H54 (cell line): ENCODE measurements at places on chromosomes 11 and 22.

- no peak for DNase-seq
Measured at GRCh38 chr11:72773696-72774095, 20.2 kb downstream of the STARD10 start.

- no peak for DNase-seq
Measured at GRCh38 chr11:56172256-56172830, 4.1 kb upstream of the OR5J2 start.

DNA sequence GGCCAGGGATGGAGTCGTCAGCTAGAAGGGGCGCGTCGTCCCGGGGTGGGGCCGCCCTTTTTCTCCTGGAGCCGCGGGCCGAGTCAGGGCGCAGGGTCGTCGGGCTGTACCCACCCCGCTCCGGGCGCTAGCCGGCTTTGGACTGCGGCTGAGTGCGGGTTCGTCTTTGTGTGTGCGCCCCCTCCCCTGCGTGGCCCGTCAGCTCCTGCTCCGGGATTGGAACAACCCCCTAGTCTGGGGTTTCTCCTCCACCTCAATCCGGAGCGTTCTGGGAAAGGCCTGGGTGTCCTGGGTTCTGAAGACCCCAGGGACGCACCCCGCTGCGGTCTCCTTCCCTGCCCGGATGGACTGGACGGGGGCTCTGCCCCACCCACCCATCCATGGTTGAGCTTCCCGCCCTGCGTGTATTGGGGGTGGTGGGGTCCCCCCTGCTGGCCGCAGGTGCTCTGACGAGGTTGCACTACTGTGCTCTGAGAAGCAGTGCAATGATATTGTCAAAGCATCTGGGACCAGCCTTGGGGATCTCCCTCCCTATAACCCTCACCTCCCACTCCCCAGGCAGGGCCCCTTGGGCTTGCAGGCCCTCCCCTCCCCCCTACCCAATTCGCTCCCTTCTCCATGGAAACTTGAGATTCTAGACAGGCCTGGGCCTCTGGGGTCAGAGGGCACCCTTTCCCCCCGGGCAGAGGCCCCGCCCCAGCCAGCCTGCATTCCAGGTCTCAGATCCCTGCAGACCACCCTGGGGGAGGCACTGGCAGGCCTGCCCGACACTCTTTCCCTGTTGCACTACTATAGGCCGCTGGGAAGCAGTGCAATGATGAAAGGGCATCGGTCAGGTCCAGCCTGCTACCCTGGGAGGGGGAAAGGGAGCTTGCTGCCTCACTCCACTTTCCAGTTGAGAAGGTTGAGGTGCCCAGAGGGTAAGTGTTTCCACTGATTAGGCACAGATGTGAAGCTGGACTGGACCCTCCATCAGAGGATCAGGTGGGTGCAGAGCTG is 10.7 kb downstream of the SDF2L1 start:
- no peak for DNase-seq

- DNase-seq, result no peak
Measured at GRCh38 chr11:69841859-69842698, 22.9 kb upstream of the FGF3 start.

DNA sequence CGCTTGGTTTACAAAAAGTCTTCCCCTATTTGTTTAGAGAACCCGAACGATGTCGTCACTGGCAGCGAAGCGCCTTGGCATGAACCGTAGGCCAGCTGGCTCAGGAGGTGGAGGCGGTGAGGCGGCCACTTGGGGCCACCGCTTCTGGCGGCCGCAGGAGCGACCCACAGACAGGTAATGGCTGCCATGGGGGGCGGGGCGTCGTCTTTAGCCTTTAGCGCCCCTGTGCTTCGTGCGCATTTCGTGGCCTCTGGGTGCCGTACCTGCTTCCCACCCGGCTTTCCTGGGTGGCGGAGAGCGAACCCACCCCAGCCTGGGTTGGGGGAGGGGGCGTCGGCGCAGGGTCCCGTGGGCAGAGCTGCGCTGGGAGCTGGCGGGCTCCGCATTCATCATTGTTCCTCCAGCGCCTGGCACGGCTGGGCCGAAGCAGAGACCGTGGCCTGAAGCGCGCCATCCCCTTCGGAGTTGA is 469 bp upstream of the OSBP2 start:
- DNase-seq, result no peak

DNA sequence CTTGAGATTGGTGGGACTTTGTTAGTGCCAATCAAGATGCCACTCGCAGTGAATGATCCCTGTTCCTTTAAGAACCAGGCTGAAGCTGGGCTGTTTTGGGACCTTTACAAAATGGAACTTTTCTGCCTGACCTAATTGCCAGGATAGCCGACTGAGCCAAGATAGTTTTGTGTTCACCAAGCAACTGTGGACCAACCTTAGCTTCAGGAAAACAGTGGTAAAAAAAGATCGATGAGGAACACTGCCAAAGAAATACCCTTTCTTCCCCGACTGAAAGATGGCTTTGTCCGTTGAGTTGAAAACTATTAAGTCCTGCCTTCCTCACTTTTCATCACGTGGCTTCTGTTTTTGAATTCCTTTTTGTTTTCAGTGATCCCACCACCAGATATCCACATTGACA is 157.9 kb upstream of the SORL1-AS1 start:
- DNase-seq, result no peak

DNA sequence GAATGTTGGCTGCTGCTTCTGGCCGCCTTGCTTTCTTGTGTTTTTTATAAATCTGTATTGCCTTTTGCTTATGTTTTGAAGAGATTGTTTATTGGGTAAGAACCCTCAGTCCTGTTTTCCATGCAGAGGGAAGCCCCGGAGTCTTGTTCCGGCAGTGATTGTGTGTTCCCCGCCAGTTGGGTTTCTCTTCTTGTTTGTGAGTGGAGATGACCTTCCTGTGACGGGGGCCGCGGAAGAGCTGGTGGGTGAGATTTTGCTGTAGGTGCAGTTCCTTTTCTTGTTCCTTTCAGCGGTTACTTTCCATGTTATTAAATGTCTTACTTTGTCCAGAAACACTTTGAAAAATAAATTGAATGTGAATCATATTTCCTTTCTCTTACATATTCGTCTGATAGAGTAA is 8.3 kb downstream of the TBC1D22A start:
- no peak for DNase-seq

DNA sequence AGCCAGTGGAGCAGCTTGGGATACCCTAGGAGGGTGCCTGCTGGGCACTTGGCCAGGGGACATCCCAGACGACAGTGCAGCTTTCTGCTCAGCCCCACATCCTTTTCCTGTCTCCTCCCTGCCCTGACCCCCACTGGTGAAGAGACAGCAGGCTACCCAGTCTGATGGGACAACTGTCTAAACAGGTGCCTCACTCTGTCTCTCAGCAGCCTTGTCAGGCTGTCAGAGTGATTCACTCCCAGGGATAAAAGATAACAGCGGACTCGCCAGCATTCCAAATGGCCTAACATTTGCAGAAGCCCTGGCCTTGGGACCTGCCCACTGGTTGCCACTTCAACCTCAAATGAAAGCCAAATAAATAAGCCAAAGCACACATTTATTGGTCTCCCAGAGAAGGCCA is 318.6 kb upstream of the PLET1 start:
- no peak for DNase-seq

- peak; percentile 54 for DNase-seq
Measured at GRCh38 chr11:66388780-66389386, 17.3 kb upstream of the SLC29A2 start.

- DNase-seq, result peak; percentile 30
Measured at GRCh38 chr11:79314906-79315689, 125.7 kb downstream of the TENM4 start.

- no peak for DNase-seq
Measured at GRCh38 chr11:112620621-112621394, 340.4 kb upstream of the NCAM1 start.

DNA sequence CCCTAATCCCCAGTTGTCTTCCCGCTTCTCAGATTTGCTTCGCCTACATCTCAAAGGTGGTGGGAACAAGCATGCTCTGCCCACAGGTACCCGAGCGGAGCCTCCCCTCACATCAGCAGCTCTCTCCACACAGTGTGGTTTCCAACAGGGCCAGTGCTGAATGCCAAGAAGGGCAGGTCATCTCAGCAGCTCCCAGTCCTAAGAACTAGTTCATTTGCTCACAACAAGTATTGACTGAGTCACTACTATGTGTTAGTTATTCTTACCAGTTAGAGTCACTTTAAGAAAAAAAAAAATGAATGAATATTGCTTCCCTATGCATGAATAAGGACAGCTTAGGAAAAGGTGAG is 66.2 kb downstream of the THAP12 start:
- peak; percentile 49 for DNase-seq

DNA sequence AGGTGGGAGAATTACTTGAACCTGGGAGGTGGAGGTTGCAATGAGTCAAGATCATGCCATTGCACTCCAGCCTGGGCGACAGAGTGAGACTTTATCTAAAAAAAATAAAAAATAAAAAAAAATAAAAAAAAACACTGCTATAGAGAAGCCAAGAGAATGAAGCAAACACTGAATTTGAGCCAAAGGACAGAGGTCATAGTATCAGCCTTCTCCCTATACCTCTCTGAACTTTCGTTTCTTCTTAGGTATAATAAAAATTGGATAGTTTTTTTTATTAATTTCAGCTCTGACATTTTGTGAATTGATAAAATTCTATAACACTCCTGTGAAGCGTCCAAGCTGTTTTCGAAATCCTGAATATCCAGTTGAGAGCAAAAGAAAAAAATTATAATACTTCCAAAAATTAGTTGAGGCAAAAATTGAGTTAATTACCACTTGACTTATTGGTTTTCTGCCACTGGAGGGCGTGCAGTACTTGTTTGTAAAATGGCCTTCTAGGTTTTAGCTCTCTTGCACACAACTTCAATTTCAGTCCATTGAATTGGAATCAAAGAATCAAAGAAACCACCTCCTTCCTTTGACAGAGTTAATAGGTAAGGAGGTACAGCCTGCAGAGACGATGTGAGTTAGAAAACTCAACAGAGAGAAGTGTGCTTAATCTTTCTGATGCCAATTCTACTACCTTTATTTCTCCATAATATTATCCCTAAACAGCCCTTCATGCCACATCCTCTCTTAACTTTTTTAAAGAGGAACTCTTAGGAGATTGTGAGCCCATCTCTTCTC is 143.2 kb downstream of the BBOX1 start:
- DNase-seq, result no peak

GRCh38 chr11:119484741-119485605 is 62.0 kb upstream of the THY1 start:
- no peak for DNase-seq

DNA sequence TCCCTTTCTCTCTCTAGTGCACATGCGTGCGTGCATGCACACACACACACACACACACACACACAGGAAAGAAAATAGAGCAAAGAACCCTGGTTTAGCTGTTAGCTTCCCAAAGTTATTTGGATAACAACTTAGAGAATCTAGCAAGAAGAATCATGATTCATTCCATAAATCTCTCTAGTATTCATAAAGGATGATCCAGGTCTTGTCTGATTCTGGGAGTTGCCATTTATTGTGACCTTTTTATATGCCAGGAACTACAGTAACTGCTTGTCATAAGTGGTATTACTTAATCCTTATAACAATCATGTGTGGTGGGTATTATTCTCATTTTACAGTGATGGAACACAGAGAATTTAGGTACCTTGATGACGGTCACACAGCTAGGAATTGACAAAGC is 141.5 kb upstream of the MTMR2 start:
- no peak for DNase-seq

GRCh38 chr11:78941226-78941851 is 366.7 kb upstream of the NARS2 start:
- no peak for DNase-seq

- DNase-seq, result peak; percentile 17
Measured at GRCh38 chr11:131749101-131749500, 378.7 kb downstream of the NTM start.

DNA sequence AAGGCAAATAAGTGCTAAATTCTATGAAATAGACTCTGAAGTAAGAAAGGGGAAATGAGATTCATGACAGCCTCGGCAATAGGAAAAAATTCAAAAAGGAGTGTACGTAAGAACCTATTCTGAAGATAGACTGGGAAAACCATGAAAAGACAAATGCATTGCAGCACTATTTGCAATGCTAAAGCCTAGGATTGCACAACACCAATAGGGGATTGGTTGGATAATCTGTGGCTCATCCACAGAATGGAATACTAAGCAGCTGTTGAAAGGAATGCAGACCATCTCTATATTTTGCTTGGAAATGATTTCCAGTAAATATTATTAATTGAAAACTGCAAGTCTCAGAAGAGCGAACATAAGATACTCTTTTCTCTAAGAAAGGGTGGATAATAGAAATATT is 91.7 kb upstream of the CLMP start:
- DNase-seq, result no peak

GRCh38 chr11:107908211-107908610 is 20.0 kb upstream of the RAB39A start:
- DNase-seq, result no peak

GRCh38 chr22:46456818-46457163 is 80.6 kb downstream of the CELSR1 start:
- no peak for DNase-seq

DNA sequence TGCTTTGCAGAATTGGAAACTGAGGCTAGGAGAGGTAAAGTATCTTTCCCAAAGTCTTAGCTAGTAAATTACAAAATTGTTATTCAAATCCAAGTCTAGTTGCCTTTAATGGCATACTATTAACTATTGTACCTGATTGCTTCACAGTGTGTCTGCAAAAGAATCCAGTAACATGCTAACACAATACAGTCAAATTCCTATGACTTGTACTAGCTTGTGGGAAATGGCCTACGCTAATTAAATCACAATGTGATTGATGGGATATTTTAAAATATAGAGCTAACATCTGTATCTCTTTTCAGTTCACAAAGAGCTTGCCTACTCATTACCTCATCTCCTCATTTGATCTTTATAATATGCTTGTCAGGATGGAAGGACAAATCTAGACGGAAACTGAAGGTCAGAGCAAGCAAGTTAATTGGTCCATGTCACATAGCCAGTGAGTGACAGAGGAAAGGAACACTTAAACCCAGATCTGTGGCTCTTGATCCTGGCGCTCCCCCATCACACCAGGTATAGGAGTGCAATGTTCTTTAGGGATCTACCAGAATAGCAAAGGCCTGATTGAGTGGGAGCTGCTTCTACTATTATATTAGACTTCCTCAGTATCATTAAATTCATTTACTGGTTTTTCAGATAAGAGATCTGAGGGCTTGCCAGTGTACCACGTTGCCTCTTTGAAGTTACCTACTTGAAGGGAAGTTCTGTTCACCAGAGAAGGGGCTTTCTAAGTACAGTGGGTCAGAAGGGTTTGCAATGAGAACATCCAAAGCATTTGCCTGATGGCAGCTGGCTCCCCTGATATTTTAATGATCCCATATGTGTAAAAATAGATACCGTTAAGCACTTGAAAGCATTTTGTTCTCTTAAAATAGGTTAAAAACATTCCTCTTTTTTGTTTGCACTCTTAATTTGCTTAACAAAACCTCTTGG is 213.6 kb upstream of the SESN3 start:
- no peak for DNase-seq

DNA sequence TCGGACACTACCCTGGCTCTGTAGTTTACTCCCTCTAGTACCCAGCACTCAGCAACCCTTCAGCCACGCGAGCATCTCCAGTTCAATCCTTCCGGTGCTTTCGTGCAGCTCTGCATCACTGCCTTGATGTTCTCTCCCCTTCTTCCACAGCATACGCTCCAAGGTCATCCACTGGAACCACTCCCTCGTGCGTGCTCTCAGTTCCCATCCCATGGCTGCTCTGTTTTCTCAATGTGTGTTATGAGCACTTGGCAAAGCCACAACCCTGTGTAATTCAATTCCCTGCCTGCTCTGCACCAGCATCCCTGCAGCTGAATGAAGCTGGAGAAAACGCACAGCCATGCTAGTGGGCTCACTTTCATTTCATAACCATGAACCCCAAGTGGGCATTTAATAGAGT is 38.5 kb upstream of the NFRKB start:
- no peak for DNase-seq
